ENCODE measurements at places on chromosomes 16 and 17.

GRCh38 chr17:27333410-27333980 lies 39.6 kb downstream of the WSB1 start:
- DNase-seq, result no peak

- DNase-seq, result no peak
Measured at GRCh38 chr16:88676502-88677242, 9.6 kb downstream of the SNAI3 start.

- no peak for DNase-seq
Measured at GRCh38 chr17:20086416-20087076, 77.4 kb downstream of the SPECC1 start.

GRCh38 chr16:8720080-8720966 lies 45.9 kb downstream of the ABAT start:
- no peak for DNase-seq

DNA sequence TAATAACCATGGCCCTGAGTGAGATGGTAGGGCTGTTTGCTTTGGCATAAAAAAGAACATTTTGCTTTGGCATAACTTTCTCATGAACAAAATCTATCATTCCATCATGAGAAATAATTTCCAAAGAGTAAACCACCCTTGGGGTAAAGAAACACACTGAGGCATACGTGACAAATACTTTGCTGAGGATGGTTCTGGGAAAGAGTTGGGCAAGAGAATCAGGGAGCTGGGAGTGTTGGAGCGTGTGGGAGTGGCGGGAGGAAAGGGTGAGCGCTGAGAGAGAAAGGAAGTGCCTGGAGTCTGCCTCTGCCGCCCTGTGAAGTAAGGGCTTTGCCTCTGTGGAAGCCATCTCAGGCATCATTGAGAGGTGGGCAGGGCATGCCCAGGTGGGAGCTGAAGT lies 60.2 kb upstream of the ARHGAP44 start:
- no peak for DNase-seq

DNA sequence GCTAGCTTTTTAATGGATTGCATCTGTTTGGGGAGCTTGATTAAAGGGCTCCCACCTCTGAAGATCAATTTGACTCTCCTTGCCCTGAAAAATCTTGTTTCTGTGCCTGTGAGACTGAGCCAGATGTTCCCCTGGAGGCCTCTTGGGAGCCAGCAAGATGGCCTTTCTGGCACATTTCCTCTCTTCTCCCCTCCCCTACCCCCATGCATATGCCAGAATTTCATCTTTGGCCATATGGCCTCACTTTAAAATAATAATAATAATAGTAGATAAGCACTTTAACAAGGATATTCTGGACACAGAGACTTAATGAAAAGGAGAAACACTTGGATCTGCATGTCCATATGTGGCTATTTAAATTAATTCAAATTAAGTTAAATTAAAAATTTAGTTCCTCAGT lies 144.1 kb upstream of the CES5A start:
- DNase-seq, result no peak

GRCh38 chr16:61915569-61915968 lies 120.7 kb downstream of the CDH8 start:
- no peak for DNase-seq

DNA sequence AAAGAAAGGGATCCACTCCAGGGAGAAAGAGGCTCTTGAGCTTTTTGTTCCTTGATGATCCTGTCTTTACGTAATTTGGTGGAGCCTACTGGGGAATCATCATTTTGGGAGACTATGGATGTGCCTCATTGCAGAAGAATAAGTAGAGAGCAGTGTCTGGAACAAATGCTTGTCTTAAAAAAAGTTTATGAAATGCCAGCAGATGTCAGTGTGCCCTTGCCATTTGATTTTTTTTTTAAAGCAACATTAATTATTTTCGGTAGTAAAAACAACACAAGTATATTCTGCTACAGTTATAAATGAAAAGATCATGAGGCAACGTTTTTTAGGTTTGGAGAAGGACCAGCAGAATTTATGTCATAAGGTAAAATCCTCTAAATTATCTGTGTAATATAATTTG lies 934.8 kb upstream of the EEF2KMT start:
- DNase-seq, result no peak

- DNase-seq, result no peak
Measured at GRCh38 chr17:65283704-65284103, 146.5 kb downstream of the RGS9 start.

- no peak for DNase-seq
Measured at GRCh38 chr16:69566981-69567680, 1.4 kb downstream of the NFAT5 start.

- DNase-seq, result no peak
Measured at GRCh38 chr16:15773968-15774367, 82.9 kb downstream of the MYH11 start.
